Neural crest cell (in vitro differentiated cells): ENCODE measurements at places on chromosomes 6 and 20.

- no peak for DNase-seq
Observed at GRCh38 chr6:151430886-151431285, 21.0 kb downstream of the RMND1 start.

DNA sequence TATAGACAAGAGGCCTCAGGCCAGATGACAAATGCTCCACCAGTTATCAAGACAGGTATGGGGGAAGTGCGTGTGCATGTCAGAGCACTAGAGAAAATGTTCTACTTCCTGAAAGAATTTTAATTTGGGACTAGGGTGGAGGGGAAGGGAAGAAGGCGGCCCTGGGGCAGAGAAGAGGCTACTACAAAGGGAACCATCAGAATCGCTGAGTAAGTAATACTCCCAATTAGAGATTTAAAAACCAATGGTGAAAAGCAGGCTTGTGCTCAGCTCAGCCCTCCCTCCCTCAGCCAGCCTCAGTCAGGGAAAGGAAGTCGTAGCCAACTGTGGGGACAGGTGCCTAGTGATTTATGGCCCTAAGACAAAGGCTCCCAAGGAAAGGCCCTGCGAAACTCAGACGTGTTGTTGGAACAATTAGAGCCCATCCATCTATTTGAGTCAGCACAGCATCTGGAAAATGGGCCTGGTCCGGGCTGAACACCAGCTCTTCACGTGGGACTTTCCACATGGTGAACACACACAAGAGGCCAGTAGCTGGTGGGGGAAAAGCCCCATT lies 15.0 kb upstream of the MAFB start:
- no peak for DNase-seq

- DNase-seq, result no peak
Observed at GRCh38 chr20:21398109-21399004, 1.0 kb upstream of the NKX2-4 start.

- no peak for DNase-seq
Observed at GRCh38 chr6:6376845-6377244, 56.4 kb upstream of the F13A1 start.

- no peak for DNase-seq
Observed at GRCh38 chr6:129575378-129576118, 134.4 kb downstream of the ARHGAP18 start.
